Posterior vena cava (tissue), 2 donors: ENCODE measurements at places on chromosomes 12 and 14.

DNA sequence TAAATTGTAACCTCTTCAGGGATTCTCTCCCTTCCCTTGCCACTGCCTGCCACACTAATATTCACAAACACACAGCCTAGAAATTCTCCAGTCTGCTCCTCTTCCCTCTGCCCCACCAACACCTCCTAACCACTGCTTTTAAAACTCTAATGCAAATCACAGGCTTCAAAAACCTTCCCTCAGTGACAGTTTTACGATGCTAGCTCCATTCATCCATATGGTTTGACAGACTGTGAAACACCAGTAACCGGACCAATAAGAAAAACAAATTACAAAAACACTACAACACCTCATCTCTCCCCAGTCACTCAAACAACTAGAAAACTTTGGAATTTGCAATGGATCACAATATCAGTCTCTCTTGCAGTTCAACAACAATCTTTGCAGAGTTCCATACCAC lies 5.7 kb downstream of the DPF3 start:
- DNase-seq, result no peak

GRCh38 chr14:96126339-96126782 lies 78.3 kb upstream of the BDKRB2 start:
- no peak for DNase-seq

- DNase-seq, result no peak
Measured at GRCh38 chr14:106318700-106319099, 792.3 kb downstream of the TMEM121 start.

DNA sequence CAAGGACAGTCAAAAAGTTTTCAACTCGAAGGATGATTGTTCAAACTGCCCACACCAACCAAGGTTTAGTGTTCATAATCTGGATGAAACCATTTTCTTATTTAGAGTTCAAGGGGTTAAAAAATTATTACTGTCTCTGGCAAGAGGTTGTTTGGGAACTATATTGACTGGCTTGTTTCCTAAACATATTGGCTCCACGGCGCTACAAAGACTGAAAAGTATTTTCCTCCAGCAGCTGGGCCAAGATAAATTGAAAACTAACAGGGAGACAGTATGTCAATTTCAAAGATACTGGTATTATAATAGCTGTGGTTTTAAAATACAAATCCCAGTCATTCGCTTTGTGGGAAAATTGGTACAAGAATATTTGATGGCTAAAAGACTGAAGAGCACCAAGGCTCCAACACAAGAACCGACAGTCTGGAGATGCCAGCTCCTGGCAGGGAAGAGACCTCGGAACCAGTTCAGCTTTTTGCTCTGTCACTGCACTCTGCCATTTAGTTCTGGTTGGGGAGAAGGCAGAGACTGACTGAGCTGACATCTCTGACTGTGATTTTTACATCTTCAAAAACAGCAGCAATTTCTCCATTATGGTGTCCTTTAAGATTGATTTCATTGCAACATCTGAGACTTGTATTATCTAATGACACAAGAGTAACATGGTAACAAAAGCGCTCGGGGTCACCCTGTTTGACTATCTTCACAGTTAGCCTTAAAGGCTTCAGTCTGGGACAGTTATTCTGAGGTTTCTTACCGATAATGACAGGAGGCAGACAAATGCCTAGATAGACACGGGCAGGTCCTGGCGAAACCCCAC lies 62.0 kb downstream of the ST8SIA1 start:
- no peak for DNase-seq
